ENCODE measurements at places on chromosomes 4 and X.

GRCh38 chrX:136354201-136354600, 53.4 kb downstream of the ADGRG4 start:
- DNase-seq: no peak

DNA sequence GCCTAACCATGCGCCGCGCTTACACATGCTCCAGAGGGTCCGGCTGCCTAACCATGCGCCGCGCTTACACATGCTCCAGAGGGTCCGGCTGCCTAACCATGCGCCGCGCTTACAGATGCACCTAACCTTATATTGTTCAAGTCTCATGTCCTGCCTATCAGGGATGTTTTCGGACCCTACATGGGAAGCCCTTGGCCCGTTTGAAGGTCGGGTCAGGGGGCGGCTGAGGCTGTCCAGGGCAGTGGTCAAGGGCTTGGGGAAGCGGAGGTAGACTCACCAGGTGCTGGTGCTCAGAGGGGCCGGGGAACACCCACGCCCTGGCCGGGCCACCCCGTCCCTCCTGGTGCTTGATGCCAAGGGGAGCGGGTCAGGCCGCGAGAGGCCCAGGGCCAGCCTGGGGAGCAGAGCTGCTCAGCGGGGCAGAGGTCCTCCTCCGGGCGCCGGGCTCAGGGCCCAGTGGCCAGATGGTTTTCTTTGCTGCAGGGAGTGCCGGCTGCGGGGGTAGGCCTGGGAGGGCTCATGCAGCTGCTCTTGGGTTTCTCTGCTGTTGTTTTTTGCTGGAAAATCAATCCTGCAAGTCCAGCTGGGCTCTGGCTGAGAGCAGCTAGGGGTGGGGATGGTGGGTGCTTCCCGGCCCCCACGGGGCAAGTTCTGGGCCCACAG, 35.4 kb upstream of the SPON2 start:
- DNase-seq: peak; percentile 21

GRCh38 chr4:183876268-183876934, 28.7 kb upstream of the STOX2 start:
- peak; percentile 24 for DNase-seq

GRCh38 chr4:38084877-38085711, 124.9 kb downstream of the PTTG2 start:
- DNase-seq: no peak

- no peak for DNase-seq
Observed at GRCh38 chrX:151825007-151825406, 87.7 kb upstream of the MAGEA4 start.

DNA sequence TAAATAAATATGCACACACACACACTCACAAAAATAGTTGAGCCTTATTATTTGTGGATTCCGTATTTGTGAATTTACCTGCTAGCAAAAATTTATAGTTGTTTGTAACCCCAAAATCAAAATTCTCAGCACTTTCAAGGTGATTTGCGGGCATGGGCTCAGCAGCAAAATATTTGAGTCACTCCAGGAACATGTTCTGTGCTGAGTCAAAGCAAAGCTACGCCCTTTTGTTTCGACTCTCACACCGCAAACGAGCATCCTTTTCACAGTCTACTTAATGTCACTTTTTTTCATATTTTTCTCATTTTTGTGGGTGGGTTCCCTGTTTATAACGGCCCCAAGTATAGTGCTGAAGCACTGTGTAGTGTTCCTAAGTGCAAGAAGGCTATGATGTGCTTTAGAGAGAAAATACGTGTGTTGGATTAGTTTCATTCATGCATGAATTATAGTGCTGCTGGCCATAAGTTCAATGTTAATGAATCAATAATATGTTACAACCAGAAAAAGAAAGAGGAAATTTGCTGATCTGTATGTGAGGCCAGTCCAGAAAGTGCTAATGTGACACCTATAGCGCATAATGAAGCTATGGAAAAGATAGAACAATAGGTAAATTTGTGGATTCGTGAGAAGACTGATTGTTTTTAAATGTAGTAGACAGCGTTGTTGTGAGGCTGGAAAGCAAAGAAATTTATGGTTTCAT, 723.2 kb upstream of the AGA start:
- no peak for DNase-seq

GRCh38 chr4:188722911-188723310, 583.7 kb downstream of the TRIML1 start:
- no peak for DNase-seq

- no peak for DNase-seq
Observed at GRCh38 chrX:67693928-67694327, 150.1 kb downstream of the AR start.

DNA sequence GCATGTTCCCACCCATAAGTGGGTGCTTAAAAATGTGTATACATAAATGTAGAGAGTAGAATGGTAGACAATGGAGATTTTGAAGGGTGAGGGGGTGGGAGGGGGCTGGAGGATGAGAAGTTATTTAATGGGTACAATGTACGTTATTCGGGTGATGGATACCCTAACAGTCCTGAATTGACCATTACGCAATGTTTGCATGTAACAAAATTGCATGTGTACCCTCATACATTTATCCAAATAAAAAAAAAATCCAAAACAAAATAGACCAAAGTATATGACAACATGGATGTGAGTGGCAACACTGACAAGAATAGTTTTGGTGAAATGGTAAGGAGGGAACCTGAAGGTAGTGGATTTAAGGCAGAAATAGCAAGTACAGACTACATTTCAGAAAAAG, 63.7 kb downstream of the LARP7 start:
- DNase-seq: no peak

GRCh38 chr4:177108708-177109107, 201.0 kb upstream of the NEIL3 start:
- no peak for DNase-seq

DNA sequence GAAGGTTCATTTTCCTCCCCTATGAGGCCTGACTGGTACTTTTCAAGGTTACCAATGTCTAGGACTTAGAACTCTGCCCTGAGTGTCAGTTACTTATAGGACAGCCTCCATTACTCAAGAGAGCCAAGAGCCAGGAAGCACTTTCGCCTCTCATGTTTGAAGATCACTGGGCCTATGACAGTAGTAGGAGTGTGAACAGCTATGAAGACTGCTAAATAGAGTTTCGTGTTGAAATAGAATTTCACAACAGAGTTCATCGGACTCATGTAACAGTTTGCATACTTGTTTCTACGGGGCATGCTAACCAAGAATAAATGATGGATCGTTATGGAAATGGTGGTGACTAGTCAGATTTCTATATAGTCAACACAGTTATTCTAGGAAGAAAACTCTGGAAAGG, 97.8 kb upstream of the GPC4 start:
- DNase-seq: no peak

GRCh38 chr4:83556006-83556707, 20.2 kb downstream of the GPAT3 start:
- no peak for DNase-seq

DNA sequence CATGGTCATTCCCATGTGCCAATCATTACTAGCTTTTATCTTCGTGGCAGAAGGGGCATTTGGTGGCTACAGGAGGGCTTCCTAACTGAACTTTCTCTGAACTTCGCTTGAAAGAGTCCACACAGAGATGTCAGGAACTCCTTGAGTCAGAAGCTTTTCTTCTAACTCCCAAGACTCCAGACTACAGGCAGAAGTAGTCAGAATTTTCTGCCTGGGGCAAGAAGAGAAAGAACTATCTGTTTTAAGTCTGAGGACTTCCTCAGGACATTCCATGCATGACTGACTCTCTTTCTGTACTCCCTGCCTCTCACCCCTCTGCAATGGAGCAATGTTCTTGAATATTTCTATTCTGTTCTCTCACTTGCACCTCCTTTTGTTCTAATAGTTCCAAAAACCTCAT, 170.5 kb upstream of the TBC1D9 start:
- no peak for DNase-seq

- DNase-seq: no peak
Observed at GRCh38 chr4:67785528-67785927, 31.3 kb upstream of the GNRHR start.
